Urinary bladder (tissue), 4 donors: ENCODE measurements at places on chromosomes 1 and 21. TPM values are rescaled to one million over a fixed set of nuclear protein-coding genes. Genes with fewer than 3 reads are reported as not detected.
A peak's percentile ranks its signal among the peaks of the same experiment; 100 is the strongest.

GRCh38 chr1:168259567-168259966 is 21.1 kb upstream of the TBX19 start:
- no peak for DNase-seq

GRCh38 chr1:177947623-177948022 is 22.2 kb downstream of the SEC16B start:
- no peak for DNase-seq

DNA sequence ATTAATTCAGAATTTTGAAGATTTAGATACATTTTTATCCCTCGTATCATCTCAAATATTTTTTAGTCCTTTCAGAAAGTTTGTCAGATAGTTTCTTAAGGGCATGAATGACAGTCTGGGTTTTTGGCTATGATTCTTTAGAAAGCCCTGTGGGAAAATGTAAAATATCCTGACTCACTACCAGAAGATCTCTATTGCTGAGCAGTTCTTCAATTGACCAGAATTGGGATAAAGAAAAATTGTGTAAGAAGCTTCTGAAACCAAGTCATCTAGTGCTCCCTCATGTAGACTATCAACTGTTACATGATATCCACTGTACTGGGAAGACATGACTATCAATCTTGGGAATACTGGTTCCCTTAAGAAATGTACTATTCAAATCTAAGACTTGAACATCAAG is 608.3 kb upstream of the CHRM3 start:
- no peak for DNase-seq

RGSL1 gene
- total RNA-seq, result not detected

DNA sequence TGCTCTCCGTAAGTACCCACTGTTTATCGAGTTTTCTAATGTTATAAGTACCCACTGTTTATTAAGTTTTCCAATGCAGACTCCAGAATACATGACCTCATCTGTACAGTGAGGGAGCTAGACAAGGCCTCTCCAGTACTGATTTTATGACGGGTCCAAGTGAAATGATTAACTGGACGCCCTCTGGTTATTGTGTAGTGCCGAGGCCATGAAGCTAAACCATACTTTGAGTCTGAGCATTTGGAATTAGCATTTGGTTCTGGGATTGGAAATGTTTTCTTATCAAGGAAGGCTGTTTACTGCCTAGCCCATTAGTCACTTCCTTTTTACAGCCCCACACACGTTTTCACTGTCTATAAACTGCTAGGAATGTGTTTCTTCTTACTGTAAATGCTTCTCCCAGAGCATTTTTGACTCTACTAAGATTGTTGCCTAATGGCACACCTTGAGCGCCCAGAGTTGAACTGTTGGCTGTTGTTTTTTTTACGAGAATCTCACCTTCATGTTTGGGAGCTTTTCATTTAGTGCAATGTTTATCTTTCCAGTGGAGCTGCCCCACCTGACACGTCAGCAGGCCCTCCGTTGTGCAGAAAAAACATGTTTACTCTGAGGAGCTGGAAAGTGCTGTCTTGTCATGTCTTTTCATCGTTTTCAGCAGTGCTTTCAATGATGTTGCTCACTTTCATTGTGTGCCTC is 26.9 kb downstream of the SPATA46 start:
- DNase-seq, result peak; percentile 11

- no peak for DNase-seq
These were observed 6.3 kb downstream of the RABGAP1L start for GRCh38 chr1:174165471-174166137.

OR1C1 gene
- not detected for total RNA-seq
